ENCODE measurements at places on chromosomes 4 and X.

DNA sequence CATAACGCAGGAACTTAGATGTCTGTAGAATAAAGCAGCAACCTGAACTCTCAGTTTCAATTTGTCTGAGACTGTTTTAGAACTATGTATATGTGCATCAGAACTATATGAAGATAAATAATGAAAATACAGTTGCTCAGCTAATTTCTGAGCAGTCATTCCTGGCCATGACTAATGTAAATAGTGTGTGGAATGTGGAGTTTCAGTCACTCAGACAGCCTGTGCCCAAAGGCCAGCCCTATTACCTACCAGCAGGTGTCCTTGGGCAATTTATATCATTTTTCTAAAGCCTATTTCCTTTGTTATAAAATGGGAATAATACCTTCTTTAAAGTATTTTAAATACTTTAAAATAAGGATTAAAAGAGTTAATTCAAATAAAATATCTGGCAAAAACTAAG is 56.0 kb upstream of the RELL1 start:
- no peak for DNase-seq

DNA sequence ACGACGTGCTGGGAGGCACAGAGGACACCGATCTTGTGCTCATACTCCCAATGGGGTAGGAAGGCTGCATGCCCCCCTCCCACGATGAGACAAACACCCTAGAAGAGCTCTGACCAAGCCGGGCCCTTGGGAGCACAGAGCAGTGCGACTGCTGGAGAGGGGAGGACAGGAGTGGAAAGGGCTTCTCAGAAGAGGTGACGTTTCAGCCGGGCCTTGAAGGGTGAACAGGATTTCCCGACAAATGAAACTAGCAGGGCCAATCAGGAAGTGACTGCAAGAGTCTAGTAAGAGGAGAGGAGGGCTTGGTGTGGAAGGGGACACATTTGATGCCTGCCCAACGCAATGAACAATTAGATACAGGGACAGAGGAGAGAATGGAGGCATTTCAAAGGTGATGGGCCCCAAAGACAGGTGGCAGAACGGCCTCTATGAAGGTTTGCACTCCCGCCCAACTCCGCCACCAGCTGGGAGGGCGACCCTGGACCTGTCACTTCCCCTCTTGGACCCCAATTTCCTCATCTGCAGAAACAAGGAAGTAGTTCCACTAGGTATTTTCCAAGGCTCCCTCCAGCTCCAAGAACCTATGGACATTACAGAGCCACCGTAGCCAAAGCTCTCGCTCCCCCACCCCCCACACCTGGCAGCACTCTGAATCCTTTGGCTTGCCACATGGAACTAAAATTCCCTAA is 3.9 kb downstream of the HCFC1 start:
- DNase-seq: no peak

DNA sequence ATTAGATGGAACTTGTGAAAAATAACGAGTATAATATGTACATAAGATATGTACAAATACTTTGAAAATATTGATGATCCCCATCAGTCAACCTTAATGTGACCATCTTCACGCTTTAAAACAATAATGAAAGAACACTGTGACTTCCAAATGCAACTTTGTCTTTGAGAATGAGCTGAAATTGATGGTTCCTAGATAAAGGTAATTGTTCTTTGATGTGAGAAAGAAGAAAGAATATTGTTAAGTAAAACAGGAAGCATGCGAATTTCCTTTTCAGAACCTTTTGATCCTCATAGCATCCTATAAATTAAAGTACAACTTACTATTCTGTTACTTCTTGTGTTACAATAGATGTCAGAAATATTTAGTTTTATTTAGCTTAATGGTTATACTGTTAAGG is 22.2 kb downstream of the IL2 start:
- no peak for DNase-seq

DNA sequence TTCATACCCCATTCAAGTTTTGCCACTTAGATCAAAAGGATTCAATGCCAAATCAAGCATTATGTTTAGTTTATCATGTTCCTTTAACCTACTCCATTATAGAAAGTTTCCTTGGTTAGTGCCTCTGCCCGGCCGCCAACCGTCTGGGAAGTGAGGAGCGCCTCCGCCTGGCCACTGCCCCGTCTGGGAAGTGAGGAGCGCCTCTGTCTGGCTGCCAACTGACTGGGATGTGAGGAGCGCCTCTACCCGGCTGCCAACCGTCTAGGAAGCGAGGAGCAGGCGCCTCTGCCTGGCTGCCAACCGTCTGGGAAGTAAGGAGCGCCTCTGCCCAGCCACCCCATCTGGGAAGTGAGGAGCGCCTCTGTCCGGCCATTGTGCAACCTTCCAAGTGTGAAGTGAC is 36.3 kb upstream of the PDGFRA start:
- no peak for DNase-seq

DNA sequence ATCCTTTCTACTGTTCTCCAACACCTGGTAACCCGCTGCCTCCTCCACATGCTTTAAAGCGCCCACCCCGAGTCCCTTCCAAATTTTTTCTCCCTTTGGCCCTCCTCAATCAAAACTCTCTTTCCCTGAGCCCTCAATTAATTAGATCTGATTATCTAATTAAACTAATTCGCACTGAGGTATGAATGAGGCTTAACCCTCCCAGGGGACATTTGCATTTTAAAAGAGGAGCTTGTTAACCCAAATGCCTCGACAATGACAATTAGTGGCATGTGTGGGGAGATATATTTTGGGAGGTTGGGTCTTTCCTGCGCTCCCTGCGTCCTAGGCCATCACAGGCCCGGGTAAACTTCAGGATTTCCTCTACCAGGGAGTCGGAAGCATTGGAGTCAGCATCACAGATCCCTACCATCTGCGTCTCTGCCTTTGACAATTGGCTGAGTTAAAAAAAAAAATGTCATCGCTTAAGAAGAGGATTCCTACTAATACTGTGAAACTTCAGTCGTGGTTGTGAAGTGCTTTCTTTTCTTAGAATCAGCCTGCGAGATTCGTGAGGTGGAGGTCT is 50.6 kb downstream of the TENM3 start:
- DNase-seq: no peak

GRCh38 chr4:120055162-120055561 is 11.5 kb downstream of the MAD2L1 start:
- no peak for DNase-seq

GRCh38 chr4:157854819-157855218 is 318.0 kb downstream of the GASK1B start:
- DNase-seq: no peak

- no peak for DNase-seq
These were observed 42.5 kb upstream of the C1GALT1C1 start for GRCh38 chrX:120672389-120672788.

- no peak for DNase-seq
These were observed 201.0 kb downstream of the PAPSS1 start for GRCh38 chr4:107519053-107519452.

- DNase-seq: no peak
These were observed 11.1 kb downstream of the STARD8 start for GRCh38 chrX:68658530-68658929.

DNA sequence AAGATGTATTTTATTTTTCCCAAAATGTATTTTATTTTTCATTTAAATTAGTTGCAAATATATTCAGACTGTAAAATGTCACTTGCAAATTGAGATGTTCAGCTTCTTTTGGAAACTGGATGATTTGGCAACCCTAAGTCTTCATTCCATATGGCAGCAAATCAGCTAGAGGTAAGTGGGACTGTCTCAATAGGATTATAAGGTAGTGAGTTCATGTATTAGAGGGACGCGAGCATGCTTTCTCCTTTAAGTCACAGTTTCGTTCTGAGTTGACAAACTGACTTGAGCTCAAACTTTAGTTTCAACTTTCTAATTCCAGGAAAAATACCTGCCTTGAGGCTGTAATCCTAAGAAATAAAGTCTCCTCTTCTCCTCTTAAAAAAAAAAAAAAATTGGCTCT is 44.2 kb upstream of the TMEM131L start:
- DNase-seq: no peak

DNA sequence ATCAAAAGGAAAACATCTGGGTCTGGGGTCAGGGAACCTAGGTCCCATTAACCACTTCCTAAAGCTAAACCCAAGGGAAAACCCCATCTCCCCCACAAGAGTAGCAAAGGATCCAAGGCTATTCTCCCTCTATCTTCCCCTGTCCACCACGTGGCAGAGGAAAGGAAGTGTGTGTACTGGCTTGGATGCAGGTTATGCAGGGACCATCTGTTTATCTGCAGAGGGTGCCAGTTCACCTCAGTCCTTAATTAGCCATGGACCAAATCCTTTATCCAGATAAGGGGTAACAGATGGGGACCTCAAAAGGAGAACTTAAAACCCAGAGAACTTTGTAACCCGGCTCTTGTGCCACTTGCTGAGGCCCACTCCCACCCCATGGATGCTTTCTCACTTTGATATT is 135.3 kb downstream of the ZNF518B start:
- DNase-seq: no peak

GRCh38 chrX:106069048-106069447 is 30.5 kb upstream of the SERPINA7 start:
- DNase-seq: no peak

DNA sequence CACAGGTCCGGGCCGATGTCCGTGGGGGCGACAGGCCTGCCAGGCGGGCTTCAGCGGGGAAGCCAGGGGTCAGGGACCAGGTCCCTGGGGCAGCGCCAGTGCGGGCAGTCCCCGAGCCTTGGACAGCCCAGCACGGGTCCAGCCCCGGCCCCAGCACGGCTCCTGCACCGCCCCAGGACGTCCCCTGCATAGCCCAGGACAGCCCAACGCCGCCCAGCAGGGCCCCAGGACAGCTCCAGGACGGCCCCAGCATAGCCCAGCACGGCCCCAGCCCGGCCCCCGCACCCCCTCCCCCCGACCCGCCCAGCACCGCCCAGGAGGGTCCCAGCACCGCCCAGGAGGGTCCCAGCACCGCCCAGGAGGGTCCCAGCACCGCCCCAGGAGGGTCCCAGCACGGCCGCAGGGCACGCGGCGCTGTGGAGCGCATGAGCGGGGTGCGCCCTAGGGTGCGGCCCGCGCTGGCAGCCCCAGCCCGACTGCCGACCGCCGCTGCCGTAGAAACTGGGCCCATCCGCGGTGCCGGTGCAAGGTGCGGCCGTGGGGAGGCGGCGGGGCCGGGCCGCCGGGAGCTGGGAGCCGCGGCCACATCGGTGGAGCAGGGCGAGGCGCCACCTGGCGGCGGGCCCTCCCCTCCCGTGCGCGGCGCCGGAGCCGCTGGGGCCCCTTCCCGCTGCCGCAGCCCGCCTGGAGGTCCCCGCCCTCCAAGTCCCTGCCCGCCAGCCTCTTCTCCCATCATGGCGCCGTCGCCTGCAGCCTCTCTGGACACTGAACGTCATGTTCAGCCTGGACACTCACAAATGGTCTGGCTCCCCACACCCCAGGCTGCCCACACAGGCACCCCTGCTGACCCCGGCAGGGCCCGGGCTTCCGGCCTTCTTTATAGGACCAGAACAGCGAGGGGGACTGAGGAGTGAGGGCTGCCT is 106.8 kb upstream of the NKX1-1 start:
- no peak for DNase-seq

GRCh38 chrX:1589356-1590130 is 1.9 kb upstream of the AKAP17A start:
- DNase-seq: no peak

- no peak for DNase-seq
These were observed 342.8 kb downstream of the RAPGEF2 start for GRCh38 chr4:159445692-159446091.

Data from stimulated activated CD8-positive, alpha-beta memory T cell treated with anti-CD3 and anti-CD28 coated beads, Interleukin-7, amount 100 ng/mL, for 1 hour (primary cell).